ENCODE measurements at places on chromosomes 5 and 9.

GRCh38 chr5:11128021-11128420 is 367.0 kb upstream of the DAP start:
- no peak for DNase-seq

GRCh38 chr5:59517926-59518585 is 375.5 kb downstream of the PDE4D start:
- DNase-seq: no peak

DNA sequence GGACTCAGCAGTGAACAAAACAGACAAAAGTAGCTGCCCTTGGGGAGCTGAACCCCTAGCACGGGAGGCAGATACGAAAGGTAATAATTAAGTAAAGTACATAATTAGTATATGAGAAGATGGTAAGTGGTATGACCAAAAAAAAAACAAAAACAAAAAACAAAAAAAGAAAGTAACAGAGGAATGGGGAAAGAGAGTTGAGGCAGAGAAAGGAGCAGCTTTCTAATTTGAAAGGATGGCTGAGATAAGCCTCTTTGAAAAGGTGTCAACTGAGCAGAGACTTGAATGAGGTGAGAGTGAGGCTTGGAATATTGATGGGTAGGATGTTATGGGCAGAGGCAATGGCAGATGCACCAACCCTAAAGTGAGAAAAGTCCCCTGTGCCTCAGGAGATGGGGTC is 69.7 kb downstream of the CARTPT start:
- no peak for DNase-seq

- DNase-seq: no peak
Measured at GRCh38 chr5:178232920-178233429, 373 bp upstream of the PHYKPL start.

- no peak for DNase-seq
Measured at GRCh38 chr5:103475629-103476240, 86.9 kb downstream of the NUDT12 start.
